Neural crest cell (in vitro differentiated cells): ENCODE measurements at places on chromosomes 2 and 18. TPM values are rescaled to one million over a fixed set of nuclear protein-coding genes. Genes with fewer than 3 reads are reported as not detected.

The PLA2R1 gene
- total RNA-seq = 0.09 and 0.18 TPM in 2 replicates

The C2orf78 gene
- not detected in 2 replicates for total RNA-seq

The ACP1 gene
- total RNA-seq = 133 and 144 TPM in 2 replicates

The VWA3B gene
- total RNA-seq = not detected in 2 replicates

The SERPINB10 gene
- not detected in 2 replicates for total RNA-seq

The PLEK gene
- total RNA-seq = not detected in 2 replicates

The WDR43 gene
- 66.7 and 70.6 TPM in 2 replicates for total RNA-seq

The TPO gene
- total RNA-seq = not detected in 2 replicates

The MYCN gene
- 144 and 149 TPM in 2 replicates for total RNA-seq

The CROCC2 gene
- not detected in 2 replicates for total RNA-seq

The CARF gene
- total RNA-seq = 6.8 and 7.8 TPM in 2 replicates

The C1QL2 gene
- total RNA-seq = 0.14 TPM in 1 of 2 replicates, not detected in the other

- no peaks in the 10 kb centered on the region for H3K4me1 ChIP-seq
- H3K27me3 ChIP-seq = no peaks in the 10 kb centered on the region
- H3K4me3 ChIP-seq = no peak overlapping the region
- no peak overlapping the region for H3K27ac ChIP-seq
- no peaks in the 10 kb centered on the region for H3K36me3 ChIP-seq
- DNase-seq = no peak
Measured at GRCh38 chr2:192498747-192499146, 304.0 kb upstream of the TMEFF2 start.

DNA sequence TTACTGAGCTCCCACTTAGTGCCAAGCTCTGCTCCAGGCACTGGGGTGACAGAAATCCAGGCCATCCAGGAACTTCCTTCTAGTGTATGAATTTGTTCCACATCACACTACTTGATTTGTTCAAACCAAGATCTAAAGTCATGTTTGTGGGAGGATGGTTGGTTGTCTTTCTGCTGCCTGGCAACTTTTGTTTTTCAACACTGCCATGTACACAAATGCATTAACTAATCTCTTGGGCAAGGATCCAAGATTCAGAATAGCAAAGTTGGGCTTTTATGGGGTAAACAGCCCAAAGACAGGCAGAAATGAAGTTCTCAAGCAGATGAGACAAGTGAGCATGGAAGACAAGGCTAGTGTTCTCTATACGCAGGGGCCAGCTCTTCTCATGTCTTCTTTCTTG lies 53.4 kb upstream of the PROKR1 start:
- no peak for DNase-seq
- H3K4me1 ChIP-seq = no peaks in the 10 kb centered on the region
- no peak overlapping the region for H3K27ac ChIP-seq
- no peaks in the 10 kb centered on the region for H3K27me3 ChIP-seq

GRCh38 chr2:129673234-129673633 lies 306.2 kb upstream of the RAB6C start:
- no peaks in the 10 kb centered on the region for H3K36me3 ChIP-seq
- H3K4me3 ChIP-seq = no peak overlapping the region
- H3K27me3 ChIP-seq = peaks cover 9% of the 10 kb centered on the region
- peaks cover 22% of the 10 kb centered on the region for H3K4me1 ChIP-seq

GRCh38 chr2:167134381-167135072 lies 246.2 kb downstream of the XIRP2 start:
- H3K4me3 ChIP-seq = no peak overlapping the region
- no peaks in the 10 kb centered on the region for H3K27me3 ChIP-seq
- H3K36me3 ChIP-seq = no peaks in the 10 kb centered on the region
- DNase-seq = no peak
- no peak overlapping the region for H3K27ac ChIP-seq

- H3K36me3 ChIP-seq = no peaks in the 10 kb centered on the region
- H3K4me1 ChIP-seq = peaks cover 30% of the 10 kb centered on the region
- peak; percentile 20 for DNase-seq
- no peaks in the 10 kb centered on the region for H3K27me3 ChIP-seq
- peak overlapping the region; percentile 73 for H3K27ac ChIP-seq
Measured at GRCh38 chr18:58484989-58485981, 143.6 kb downstream of the ALPK2 start.

DNA sequence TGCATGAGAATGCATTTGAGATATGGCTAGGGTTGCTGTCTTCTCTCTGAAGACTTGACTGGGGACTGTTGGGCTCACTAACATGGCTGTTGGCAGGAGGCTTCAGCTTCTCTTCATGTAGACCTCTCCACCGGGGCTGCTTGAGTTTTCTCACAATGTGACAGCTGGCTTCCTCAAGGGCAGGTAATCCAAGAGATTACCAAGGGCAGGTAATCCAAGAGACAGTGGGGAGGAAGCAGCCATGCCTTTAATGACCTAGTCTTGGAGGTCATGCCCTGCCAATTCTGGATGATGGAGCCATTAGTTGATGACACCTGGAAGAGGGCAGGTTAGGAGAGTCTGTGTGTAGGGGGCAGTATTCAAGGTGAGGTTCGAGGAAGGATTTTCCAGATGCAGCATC lies 40.5 kb downstream of the NEURL3 start:
- H3K27me3 ChIP-seq = no peaks in the 10 kb centered on the region
- no peak overlapping the region for H3K4me3 ChIP-seq
- DNase-seq = no peak
- peaks cover 3% of the 10 kb centered on the region for H3K4me1 ChIP-seq

DNA sequence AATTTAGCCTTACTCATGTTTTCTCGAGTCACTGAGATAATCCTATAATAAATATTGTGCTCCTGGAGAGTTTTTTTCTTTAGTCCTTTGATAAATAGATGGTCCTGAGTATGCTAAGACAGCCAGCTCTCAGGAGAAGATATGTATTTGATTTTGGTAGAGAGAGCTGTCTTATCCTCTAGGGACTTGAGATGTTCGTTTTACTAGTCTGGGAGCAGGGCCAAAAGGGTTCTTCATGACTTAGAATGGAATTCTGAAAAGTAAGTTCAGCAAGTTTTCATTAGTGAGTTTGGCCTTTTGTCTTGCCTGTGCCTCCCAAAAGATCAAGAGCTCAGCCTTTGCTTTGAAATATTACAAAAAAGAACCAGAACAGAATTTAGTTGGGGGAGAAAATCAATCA lies 246.7 kb downstream of the BABAM2 start:
- H3K27me3 ChIP-seq = no peaks in the 10 kb centered on the region
- H3K36me3 ChIP-seq = peaks cover 3% of the 10 kb centered on the region

DNA sequence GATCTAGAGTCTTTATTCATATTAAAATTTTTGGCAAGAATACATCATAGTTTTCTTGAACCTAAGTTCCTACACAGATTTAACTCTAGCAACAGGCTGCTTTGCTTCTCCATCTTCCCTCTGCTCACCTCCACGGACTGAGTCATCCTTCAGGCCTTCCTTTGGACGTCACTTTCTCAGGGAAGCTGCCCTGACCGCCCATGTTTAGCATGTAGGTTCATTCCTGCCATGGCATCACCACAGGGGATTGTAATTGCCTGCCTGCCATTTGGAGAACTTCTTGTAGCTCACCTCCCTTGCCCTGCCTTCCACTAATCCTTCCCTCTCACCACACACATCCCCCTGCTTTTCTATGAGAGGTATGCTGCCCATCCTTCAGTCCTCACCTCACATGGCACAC lies 43.9 kb upstream of the B3GNT2 start:
- peaks cover 4% of the 10 kb centered on the region for H3K4me1 ChIP-seq
- H3K36me3 ChIP-seq = peaks cover 3% of the 10 kb centered on the region
- H3K4me3 ChIP-seq = no peak overlapping the region
- no peaks in the 10 kb centered on the region for H3K27me3 ChIP-seq
- H3K27ac ChIP-seq = no peak overlapping the region

DNA sequence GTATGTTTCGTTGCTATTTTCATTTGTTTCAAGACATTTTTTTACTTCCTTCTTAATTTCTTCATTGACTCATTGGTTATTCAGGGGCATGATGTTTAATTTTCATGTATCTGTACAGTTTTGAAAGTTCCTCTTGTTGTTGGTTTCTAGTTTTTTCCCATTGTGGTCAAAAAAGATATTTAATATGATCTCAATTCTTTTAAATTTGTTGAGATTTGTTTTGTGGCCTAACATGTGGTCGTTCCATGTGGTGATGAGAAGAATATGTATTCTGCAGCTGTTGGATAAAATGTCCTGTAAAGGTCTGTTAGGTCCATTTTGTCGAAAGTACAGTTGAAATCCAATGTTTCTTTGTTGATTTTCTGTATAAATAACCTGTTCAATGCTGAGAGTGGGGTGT lies 110.3 kb upstream of the MAP4K4 start:
- no peak overlapping the region for H3K4me3 ChIP-seq
- no peak for DNase-seq
- no peaks in the 10 kb centered on the region for H3K4me1 ChIP-seq
- H3K27ac ChIP-seq = no peak overlapping the region
- no peaks in the 10 kb centered on the region for H3K36me3 ChIP-seq
- H3K27me3 ChIP-seq = peaks cover 3% of the 10 kb centered on the region

- peaks cover 40% of the 10 kb centered on the region for H3K4me1 ChIP-seq
- no peak for DNase-seq
- H3K36me3 ChIP-seq = no peaks in the 10 kb centered on the region
- peak overlapping the region; percentile 29 for H3K4me3 ChIP-seq
- H3K27ac ChIP-seq = no peak overlapping the region
Measured at GRCh38 chr18:22346401-22346952, 71.2 kb downstream of the CTAGE1 start.

DNA sequence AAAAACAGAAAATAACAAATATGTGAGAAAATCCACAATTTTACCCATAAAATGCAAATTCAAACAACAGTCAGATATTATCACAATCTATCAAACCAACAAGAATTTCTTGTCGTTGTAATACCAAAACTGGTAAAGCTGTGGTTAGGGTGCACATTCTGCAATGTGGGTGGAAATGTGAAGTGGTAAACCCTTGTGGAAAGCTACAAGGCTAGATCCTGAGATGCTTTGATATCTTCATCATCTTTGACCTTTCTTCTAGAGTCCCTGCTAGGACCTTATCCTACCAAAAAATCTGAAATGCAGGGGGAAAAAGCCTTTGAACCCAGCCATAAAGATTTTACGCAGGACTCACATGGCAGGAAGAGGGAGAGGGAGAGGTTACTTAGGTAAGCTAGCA lies 17.2 kb upstream of the ATG16L1 start:
- H3K4me1 ChIP-seq = no peaks in the 10 kb centered on the region
- no peaks in the 10 kb centered on the region for H3K27me3 ChIP-seq
- H3K27ac ChIP-seq = no peak overlapping the region
- no peak for DNase-seq
- H3K4me3 ChIP-seq = no peak overlapping the region
- H3K36me3 ChIP-seq = no peaks in the 10 kb centered on the region

DNA sequence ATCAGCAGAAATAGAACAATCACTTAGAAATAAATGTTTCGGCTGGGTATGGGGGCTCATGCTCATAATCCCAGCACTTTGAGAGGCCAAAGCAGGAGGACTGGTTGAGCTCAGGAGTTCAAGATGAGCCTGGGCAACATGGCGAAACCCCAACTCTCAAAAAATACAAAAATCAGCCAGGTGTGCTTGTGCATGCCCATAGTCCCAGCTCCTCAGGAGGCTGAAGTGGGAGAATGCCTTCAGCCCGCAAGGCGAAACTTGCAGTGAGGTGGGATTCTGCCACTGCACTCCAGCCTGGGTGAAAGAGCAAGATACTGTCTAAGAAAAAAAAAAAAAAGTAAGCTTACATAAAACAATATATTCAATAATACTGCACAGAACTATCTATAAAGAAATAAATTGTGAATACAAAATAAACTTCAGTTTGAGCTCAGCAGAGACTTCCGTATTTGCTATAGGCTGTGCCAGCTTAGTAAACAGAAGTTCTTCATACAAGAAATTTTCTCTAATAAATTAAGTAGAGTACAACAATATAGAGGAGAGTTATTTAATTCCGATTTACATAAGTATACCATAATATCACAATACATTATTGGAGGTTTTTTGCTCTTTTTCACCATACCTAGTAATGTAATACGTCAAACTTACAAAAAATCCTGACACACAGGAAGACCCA lies 43.6 kb downstream of the SRBD1 start:
- peaks cover 11% of the 10 kb centered on the region for H3K36me3 ChIP-seq
- no peak for DNase-seq
- no peaks in the 10 kb centered on the region for H3K4me1 ChIP-seq
- H3K27me3 ChIP-seq = no peaks in the 10 kb centered on the region

- H3K27ac ChIP-seq = no peak overlapping the region
- no peak for DNase-seq
Measured at GRCh38 chr2:57850415-57851130, 196.0 kb upstream of the VRK2 start.

DNA sequence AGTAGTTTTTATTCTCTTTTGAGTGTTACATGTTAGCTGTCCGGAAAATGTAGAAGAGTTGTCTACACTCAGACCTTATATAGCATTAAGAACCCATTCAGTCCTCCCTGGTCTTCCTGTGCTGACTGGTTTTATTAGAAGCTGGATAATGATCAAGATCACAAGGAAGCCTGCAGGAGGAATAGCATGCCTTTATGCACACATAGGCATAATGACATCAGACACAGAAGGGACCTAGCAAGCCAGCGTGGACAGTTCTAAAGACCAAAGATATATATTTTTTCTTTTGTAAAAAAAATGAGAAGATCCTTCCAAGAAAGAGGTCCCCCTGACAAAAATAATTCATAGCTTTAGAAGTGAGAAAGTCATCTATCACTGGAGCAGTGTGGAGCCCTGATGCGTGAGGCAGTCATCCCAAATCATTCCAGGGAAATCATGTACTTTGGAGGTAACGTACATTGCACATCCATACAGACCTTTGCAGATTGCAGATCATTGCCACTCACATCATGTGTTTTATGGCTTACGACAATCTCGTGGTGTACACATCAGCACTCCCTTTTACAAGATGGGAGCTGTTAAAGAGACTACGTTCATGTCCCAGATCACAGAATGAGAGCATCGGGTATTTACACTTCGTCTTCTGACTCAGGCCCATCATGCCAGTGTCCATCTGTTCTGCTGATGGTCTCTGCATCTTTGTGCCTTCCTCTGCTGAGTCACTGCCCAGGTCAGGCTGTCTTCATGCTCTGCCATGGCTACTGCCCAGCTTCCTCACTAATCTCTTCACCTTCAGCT lies 334.0 kb downstream of the SOCS6 start:
- DNase-seq = no peak
- no peaks in the 10 kb centered on the region for H3K36me3 ChIP-seq
- H3K27me3 ChIP-seq = no peaks in the 10 kb centered on the region
- no peak overlapping the region for H3K4me3 ChIP-seq

GRCh38 chr2:12087671-12088380 lies 341.4 kb downstream of the LPIN1 start:
- H3K4me3 ChIP-seq = no peak overlapping the region
- H3K27ac ChIP-seq = no peak overlapping the region
- no peaks in the 10 kb centered on the region for H3K27me3 ChIP-seq
- H3K4me1 ChIP-seq = peaks cover 25% of the 10 kb centered on the region
- H3K36me3 ChIP-seq = no peaks in the 10 kb centered on the region
- no peak for DNase-seq

- no peaks in the 10 kb centered on the region for H3K36me3 ChIP-seq
- H3K4me1 ChIP-seq = peaks cover 13% of the 10 kb centered on the region
- H3K4me3 ChIP-seq = no peak overlapping the region
- no peak overlapping the region for H3K27ac ChIP-seq
- H3K27me3 ChIP-seq = no peaks in the 10 kb centered on the region
Measured at GRCh38 chr2:42860319-42861094, 68.1 kb upstream of the HAAO start.
